ENCODE measurements at places on chromosomes 13 and 19.

DNA sequence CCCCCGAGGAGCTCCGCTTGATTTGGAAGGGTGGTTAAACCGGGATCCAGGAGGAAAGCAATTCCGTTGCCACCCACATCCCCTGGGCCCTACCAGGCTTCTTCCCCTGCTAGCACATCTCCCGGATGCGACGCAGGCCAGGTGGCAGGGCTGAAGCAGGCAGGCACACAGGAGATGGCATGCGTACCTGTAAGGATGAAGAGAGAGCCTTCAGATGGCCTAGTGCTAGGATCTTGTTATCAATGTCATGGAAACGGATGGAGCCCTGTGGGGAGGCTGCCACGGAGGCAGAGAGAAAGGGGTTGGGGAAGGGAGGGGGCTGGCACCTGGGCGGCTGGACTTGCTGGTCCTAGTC, 8.5 kb upstream of the SOX1 start:
- DNase-seq, result no peak

- no peak for DNase-seq
Observed at GRCh38 chr13:65188721-65189120, 2041.4 kb downstream of the PCDH9 start.

DNA sequence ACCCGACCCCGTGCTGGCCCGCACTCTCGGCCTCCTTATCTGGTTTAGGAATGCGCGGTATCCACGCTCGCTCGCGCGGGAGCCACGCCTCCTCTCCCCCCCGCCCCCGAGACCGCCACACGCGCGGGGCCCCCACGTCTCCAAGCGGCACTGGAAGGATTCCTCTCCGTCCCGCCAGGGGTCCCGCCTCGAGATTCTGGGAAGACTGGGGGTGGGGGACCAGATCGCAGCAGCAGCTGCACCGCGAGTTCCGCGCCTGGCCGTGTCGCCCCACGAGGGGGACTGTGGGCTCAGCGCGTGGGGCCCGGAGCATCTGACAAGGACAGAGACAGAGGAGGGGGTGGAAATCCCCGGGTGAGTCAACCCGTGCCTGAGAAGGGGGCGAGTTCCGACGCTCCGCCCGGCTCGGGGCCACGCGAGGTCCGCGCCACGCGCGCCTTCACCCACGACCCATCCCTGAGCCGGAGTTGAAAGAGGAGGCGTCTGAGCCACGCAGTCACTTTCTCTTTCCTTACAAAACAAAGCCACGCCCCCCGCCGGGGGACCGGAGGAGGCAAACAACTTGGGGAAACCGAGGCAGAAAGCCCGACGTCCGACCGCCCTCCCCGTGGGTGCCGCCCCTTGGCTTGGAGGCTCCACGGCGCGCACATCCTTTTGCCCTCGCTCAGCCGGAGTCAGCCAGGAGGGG, 814 bp downstream of the S1PR2 start:
- no peak for DNase-seq

- no peak for DNase-seq
Observed at GRCh38 chr19:44544031-44544430, 14.6 kb upstream of the CEACAM20 start.

DNA sequence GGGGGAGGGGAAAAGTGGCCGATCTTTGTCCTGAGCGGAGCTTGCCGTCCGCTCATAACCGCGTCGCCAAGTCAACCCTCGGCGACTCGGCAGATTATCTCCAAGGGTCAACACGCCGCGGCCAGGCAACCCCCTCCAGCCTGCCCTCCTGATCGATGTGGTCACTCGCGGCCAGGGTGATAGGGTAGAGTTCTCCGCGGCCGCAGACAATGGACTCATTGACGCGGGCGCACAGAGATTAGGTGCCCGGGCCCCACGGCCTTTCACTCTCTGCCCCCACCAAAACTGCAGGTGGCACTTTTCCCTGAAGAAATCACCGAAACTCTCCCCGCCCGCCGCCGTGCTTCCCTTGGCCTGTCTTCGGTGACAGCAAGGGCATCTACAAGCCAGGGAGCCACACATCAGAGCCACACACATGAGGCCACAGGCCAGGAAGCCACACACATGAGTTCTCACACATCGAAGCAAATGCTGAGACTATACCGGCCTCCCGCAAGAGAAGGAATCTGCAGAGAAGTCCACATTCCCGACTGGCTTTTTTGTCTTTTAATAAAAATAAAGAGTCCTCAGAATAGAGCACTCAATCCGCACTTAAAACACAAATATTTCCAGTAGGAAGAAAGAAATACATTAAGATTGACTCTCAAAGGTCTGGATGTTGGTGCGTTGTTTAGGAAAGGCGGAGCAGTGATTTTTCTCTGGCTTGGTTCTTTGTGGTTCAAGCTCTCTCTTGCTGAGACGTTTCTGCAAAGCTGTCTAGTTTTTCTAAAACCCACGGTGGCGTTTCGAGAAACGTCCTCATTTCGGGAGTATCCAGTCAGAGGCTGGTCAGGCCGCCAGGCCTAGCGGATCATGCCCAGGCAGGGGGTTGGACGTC, 1.5 kb upstream of the PDX1 start:
- no peak for DNase-seq

DNA sequence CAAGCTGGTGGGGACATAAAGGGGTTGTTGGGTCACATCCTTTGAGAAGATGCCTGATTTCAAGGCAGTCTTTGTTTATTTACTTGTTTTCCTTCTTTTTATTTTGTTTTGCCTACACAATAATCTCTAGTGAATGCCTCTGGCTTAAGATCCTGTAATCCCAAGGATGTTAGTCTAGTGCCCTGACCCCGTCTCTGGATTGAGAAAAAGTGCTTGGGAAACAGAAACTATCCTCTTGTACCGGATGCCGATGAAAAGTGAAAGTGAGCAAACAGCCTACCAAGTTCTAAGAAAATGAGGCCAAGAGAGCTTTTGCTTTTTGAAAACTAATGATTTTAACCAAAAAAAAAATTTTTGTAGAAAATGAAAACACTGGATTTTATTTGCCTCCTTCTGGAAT, 42.1 kb upstream of the C1QTNF9 start:
- DNase-seq, result no peak

- no peak for DNase-seq
Observed at GRCh38 chr13:20360041-20360491, 127.9 kb upstream of the GJB6 start.

- DNase-seq, result no peak
Observed at GRCh38 chr13:98998831-98999638, 21.2 kb upstream of the DOCK9 start.

- DNase-seq, result no peak
Observed at GRCh38 chr13:108681986-108682575, 52.7 kb downstream of the MYO16 start.

DNA sequence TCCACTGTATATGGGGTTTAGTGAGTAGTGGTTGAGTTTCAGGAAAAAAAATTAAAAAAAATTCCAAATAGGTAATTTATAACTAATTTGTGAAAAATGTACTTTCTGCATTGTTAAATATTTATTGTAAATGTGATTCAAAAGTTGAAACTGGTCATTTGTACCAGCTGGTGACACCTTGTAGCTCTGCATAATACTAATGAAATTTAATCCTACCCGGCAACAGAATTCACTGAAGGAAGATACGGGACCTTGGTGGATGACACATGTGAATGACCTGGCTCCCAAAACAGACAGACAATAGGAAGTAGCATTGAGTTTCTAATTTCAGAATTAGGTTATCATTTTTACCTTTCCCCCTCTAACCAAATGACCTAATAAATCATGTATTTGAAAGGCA, 73.8 kb downstream of the SLITRK6 start:
- no peak for DNase-seq

- DNase-seq, result no peak
Observed at GRCh38 chr13:44583137-44583536, 7.0 kb upstream of the TSC22D1 start.

- no peak for DNase-seq
Observed at GRCh38 chr19:51916167-51916566, 11.1 kb upstream of the ZNF613 start.

Measured in left renal pelvis (tissue), 4 donors.